GM06990 (cell line): ENCODE measurements at places on chromosomes 7 and 10.

DNA sequence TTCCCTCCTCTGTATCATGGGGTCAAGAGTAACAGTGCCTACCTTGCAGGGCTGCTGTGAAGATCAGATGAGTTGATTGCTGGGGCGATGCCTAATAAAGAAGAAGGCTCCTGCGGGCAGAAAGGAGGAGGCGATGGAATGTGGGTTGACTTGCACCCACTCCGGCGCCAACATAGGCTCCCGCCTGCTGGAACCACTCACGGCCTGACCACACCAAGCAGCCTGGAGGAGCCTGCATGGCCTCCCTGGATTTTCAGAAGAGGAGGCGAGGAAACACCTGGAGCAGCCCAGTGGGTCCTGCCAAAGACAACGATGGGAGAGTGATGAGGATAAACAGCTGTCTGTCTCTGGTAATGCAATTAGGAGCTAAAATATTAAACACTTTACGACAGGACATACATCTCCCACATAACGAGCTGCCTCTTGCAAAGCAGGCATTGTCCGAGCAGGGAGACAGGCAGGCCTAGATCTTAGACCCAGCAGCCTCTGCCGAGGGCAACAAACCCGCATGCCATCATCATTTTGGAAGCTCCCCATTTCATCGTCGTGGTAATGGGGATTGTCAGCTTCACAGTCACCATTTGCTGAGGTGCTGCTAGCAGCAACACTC, 302.9 kb upstream of the ZMIZ1 start:
- DNase-seq = no peak

DNA sequence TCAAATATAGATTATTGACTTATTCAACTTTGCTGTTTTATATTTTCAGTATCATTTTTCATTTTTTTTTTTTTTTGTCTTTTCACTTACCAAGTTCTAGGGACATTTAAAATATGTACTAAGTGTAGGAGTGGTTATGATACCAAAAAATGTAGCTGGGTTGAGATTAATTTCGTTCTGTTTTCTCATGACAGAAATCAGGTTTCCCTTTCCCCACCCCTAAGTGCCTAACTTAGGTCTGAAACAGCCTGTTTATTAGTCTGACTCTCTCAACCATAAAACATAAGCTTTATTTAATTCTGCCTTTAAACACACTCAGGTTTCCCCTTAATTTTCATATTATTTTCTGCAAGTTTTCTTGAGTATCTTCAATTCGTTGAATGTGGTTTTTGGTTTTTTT, 22.1 kb downstream of the TMEM106B start:
- DNase-seq = no peak

- DNase-seq = no peak
Measured at GRCh38 chr10:30043476-30044270, 15.7 kb downstream of the JCAD start.

DNA sequence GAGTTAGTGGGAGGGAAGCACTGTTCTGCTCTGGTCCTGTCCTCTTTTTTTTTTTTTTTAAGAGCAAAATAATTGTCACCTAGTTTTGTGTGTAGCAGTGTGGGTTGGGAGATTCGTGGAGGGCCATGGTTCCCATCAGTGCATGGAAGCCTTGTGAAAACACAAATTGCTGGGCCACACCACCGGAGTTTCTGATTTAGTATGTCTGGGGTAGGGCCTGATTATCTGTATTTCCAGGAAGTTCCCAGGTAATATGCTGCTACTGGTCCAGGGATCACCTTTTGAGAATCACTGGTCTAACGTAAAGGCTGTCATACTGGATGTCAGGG, 191.3 kb downstream of the GATA3 start:
- DNase-seq = no peak

- no peak for DNase-seq
Measured at GRCh38 chr10:116785867-116786266, 43.5 kb upstream of the HSPA12A start.

- no peak for DNase-seq
Measured at GRCh38 chr10:86300399-86300925, 66.1 kb downstream of the GRID1 start.
